ENCODE measurements at places on chromosomes 11 and 22.

GRCh38 chr22:48938741-48939140, 888.9 kb downstream of the BRD1 start:
- DNase-seq, result no peak

- DNase-seq, result no peak
Observed at GRCh38 chr11:68792400-68792966, 41.2 kb upstream of the TESMIN start.

GRCh38 chr11:2202071-2202899, 30.7 kb upstream of the TH start:
- no peak for DNase-seq

DNA sequence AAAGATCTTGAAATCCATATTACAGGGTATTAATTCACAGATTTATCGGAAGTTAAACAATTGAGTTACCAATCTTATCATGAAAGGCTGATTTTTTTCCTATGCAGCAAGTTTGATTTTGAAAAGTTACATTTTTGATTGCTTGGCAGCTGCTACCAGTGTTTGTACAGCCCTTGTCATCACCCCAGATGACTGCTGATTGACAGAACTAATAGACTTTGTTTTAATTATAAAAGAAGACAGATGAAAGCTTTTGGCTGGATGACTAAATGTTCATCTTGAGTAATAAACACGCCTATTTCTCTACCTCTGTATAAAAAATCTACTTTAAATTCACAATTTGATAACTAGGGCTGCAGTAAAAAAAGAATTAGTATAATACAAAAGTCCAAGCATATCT, 259.7 kb downstream of the TTC28 start:
- DNase-seq, result no peak

DNA sequence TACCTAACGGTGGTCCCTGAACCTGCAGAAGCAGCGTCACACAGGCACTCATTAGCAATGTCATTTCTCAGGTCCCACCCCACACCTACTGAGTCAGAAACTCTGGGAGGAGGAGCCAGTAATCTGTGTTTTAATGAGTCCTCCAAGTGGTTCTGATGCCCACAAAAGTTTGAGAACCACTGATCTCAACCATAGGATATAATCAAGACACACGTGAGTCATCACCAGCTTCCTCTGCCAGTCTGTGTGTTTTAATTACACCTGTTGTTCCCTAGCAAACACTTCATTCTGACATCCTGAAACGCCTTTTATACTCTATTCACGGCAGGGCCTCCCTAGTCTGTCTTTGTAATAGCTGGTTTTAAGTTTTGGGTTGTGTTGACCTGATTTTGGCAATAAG, 5.8 kb downstream of the TECTA start:
- DNase-seq, result no peak

- no peak for DNase-seq
Observed at GRCh38 chr22:50314081-50314454, 6.6 kb upstream of the PLXNB2 start.

- no peak for DNase-seq
Observed at GRCh38 chr11:131841925-131842635, 471.7 kb downstream of the NTM start.

DNA sequence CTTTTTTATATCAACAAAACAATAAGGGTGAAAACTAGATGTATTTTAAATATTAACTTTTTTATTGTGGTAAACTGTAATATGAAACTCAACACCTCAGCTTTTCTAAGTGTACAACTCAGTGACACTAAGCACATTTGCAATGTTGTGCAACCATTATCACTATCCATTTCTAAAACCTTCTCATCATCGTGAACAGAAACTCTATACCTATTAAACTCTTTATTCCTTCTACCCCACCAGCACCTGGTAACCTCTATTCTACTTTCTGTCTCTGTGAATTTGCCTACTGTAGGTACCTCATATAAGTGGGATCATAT, 9.4 kb downstream of the HORMAD2 start:
- no peak for DNase-seq

DNA sequence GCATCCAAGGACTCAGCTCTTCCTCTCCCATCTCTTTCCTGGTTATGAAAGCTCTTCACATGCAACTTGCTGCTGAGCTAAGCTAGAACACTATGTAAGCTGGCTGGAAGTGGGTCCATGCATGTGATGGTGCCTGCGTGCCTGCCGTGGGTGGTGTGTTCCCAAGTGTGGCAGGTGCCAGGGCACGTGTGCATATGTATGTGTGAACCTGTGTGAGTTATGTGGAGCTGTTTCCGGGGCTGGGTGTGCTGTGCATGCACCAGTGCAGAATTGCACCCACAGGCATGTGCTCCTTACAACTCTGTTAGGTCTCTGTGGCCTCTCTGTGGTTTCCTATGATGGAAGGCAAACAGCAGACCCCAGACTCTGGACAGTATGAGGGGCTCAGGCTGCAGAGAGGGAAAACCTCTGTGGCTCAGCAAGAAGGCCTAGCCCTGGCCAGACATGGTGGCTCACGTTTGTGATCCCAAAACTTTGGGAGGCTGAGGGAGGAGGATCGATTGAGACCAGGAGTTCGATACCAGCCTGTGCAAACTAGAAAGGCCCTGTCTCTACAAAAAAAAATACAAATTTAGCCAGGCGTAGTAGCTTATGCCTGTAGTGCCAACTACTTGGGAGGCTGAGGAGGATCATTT, 4.1 kb upstream of the P2RY6 start:
- no peak for DNase-seq

DNA sequence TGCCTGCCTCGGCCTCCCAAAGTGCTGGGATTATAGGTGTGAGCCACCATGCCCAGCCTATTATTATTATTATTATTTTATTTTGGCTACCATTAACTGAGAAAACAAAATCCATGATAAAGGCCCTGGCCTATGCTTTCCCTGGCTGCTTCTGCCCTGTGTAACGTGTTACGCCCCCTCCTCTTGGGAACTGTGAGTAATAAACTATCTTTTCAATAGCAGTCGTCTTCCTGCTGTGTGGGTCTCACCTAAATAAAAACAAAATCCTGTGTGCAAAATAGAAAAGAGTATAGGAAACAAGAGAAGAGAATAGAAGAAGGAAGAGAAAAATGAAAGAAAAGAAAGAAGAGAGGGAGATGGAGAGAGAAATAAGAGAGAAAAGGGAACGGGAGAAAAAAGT, 237.0 kb downstream of the MIAT start:
- DNase-seq, result no peak

Measured in substantia nigra (tissue), 51 donors.